Adipose tissue (tissue), 3 donors: ENCODE measurements at places on chromosomes 2 and 18. TPM values are rescaled to one million over a fixed set of nuclear protein-coding genes. Genes with fewer than 3 reads are reported as not detected.

TMEM169 gene
- 0.62 TPM for polyA plus RNA-seq

CTAGE1 gene
- polyA plus RNA-seq = not detected

RNF125 gene
- polyA plus RNA-seq = 9.2 TPM

FBXO36 gene
- polyA plus RNA-seq = 1.6 TPM

KCNS3 gene
- polyA plus RNA-seq = 1.9 TPM

G6PC2 gene
- polyA plus RNA-seq = 42.9 TPM

PROC gene
- polyA plus RNA-seq = not detected

DCDC2C gene
- polyA plus RNA-seq = not detected
